T-helper 1 cell (primary cell): ENCODE measurements at places on chromosomes 4 and X.

DNA sequence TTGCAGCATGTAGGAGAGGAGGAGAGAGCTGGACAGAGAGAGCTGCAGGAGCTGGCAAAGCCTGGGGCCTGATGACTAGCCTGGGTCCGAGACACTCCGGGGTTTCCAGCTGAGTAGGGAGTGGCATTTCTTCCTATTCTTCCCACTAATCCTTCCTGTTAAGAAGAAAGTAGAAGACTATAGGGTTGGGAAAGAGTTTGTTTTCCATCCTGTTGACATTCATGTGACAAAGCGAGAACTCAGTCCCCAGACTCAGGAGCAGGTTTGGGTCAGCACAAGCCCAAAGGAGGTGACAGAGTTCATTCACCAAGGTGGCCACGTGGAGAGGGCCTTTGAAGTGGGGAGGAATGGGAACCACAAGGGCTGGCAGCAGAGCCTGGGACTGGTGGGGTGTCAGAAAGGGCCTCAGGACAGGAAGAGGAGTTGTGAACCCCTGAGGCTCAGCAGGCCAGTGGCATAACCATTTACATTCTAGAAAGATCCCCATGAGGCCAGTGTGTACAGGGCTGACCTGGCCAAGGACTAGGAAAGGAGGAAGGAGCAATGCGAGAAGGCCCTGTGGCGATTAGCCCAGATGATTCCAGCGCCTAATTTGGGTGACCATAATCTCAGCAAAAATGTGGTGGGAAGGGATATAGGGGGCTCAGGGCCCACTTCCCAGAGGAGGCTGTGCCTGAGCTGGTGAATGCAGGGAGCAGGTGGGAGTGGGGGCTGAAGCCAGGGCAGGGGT lies 3.3 kb upstream of the HAUS3 start:
- no peak for DNase-seq

GRCh38 chr4:154254999-154255398 lies 236.6 kb downstream of the DCHS2 start:
- no peak for DNase-seq

GRCh38 chrX:69314436-69315348 lies 149.4 kb upstream of the PJA1 start:
- no peak for DNase-seq

- no peak for DNase-seq
These were observed 8.0 kb downstream of the TBC1D14 start for GRCh38 chr4:6917461-6918271.

- no peak for DNase-seq
These were observed 352.7 kb upstream of the DIPK2B start for GRCh38 chrX:45553417-45553816.

GRCh38 chr4:43843501-43843900 lies 605.1 kb downstream of the KCTD8 start:
- DNase-seq, result no peak

- DNase-seq, result no peak
These were observed 2.1 kb downstream of the ABHD18 start for GRCh38 chr4:127967141-127967775.
